Omental fat pad (tissue), 4 donors: ENCODE measurements at places on chromosomes 4 and X. TPM values are rescaled to one million over a fixed set of nuclear protein-coding genes. Genes with fewer than 3 reads are reported as not detected.

- DNase-seq, result no peak
Measured at GRCh38 chr4:103449296-103450023, 251.3 kb upstream of the CENPE start.

Gene TRIM2
- total RNA-seq, result 14.8 TPM

GRCh38 chrX:48003367-48003757, 427 bp downstream of the ZNF182 start:
- no peak for DNase-seq

GRCh38 chr4:141459020-141459419, 177.4 kb upstream of the IL15 start:
- DNase-seq, result no peak

Gene PASD1
- total RNA-seq, result not detected

Gene DIAPH2
- 43.5 TPM for total RNA-seq

Gene MAGEC2
- total RNA-seq, result not detected

Gene HAND2
- 4.2 TPM for total RNA-seq

DNA sequence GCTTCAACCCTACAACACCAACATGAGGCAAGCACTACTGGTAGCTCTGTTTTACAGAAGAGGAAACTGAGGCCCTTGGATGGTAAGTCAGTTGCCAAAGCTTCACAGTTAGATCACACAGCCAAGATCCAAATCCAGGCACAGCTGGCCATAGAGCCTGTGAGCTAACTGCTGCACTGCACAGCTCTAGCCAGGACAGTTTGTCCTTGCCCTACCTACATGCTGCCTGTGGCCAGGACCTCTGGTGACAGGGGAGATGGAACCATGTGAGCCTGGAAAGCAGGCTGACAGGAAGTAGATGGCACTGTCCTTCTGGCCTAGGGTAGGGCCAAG, 257.8 kb downstream of the FBXW7 start:
- no peak for DNase-seq

DNA sequence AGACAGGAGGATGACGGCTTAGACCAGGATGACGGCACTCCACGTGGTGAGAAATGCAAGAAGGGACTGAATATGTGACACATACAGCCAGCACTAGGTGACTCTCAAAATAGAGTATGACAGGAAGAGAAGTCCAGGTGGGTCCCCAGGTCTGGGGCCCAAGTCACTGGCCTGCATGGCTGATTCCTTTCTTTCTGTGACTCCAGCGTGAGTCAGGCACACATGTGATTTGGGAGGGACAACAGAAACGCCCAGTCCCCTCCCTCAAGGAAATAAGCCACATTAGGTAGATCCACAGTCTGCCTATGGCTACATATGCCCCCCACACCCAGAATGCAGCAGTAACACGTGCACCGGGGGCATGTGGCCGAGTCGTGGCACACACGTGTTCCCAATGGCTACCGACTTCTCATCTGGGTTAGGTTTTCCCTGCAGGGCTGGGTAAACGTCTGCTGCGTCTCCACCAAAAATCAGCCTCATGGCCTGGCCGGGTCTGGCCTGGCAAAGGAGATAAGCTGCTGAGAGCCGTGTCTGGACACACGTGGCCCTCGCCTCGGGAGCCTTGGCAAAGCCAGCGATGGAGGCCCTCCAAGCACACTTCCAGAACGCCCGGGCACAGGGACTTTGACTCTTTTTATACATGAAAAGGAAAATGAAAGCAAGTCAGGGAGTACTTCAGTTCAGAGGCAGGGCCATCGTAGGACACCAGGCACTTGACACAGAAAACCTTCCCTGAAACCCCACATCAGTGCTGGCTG, 19.3 kb downstream of the SEL1L3 start:
- no peak for DNase-seq

Gene TMEM47
- total RNA-seq, result 24.4 TPM

DNA sequence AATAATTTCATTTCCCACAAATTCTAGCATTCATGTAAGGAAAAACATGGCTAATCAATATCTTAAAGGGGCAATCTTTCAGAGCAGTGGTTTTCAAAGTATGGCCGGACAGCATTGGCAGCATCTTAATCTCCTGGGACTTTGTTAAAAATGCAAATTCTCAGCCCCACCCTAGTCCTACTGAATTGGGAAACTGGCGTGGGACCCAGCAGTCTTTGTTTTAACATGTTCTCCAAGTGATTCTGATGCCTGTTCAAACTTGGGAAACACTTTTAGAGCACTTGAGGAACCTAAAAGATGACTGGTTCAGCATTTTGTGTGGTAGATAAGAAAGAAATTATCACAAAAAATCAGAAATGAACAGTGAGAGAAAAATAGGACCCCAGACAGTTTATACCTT, 65.7 kb downstream of the ZFX start:
- DNase-seq, result no peak

- DNase-seq, result no peak
Measured at GRCh38 chr4:101123231-101123630, 224.1 kb downstream of the PPP3CA start.

GRCh38 chr4:128483816-128484215, 196.2 kb upstream of the PGRMC2 start:
- DNase-seq, result no peak

DNA sequence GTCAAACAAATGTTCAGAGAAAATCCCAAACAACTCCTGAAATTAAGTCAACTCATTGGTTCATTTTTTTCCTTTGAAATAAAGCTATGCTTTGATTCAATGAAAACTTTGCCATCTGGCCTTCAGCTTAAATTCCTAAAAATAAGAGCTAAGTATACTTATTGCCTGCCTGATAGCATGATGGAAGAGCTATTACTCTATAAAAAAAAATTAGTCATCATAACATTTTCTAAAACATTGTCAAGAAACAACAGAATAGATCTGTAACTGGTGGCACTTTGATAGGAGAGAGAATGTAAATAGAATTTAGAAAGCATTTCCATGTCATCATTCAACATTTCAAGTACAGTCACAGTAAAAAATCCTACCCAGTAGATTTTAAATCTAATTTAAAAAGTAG, 136.6 kb downstream of the CORIN start:
- DNase-seq, result no peak

Gene SCRG1
- 0.36 TPM for total RNA-seq

Gene SPARCL1
- total RNA-seq, result 1,726 TPM

DNA sequence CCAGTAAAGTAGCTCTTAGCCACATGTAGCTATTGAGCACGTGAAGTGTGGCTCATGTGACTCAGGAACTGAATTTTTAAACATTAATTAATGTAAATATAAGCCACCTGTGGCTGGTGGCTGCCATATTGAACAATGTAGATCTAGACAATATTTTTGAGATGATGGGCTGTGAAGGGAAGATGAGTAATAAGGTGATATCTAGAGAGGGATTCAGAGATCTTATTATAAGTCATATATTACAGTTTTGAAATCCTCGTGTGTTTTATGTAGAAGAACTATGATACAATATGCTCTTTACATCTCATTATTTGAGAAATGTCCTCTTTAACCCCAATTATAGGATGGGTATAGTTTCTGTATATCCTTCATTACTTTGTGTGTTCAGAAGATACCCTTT, 5.6 kb downstream of the GAR1 start:
- no peak for DNase-seq

DNA sequence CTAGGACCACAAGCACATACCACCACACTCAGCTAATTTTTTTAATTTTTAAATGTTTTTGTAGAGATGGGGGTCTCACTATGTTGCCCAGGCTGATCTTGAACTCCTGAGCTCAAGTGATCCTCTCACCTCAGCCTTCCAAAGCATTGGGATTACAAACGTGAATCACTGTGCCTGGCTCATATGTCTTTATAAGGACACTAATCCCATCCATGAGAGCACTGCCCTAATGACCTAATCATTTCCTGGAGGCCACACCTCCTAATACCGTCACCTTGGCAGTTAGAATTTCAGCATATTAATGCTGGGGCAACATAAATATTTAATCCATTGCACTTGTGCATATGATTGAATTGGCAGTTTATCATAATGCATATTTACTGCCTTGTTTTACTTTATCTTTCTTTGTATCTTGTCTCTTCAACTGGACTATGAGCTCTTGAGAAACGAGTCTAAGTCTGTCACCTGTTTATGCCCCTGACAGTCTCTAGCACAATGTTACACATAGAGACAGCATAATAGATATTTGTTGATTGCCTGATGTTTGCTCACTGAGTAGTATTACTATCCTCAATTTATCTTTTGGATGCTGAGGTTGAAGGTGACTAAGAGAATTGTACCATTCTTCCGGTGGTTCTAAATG, 172.0 kb downstream of the AASDH start:
- DNase-seq, result no peak

DNA sequence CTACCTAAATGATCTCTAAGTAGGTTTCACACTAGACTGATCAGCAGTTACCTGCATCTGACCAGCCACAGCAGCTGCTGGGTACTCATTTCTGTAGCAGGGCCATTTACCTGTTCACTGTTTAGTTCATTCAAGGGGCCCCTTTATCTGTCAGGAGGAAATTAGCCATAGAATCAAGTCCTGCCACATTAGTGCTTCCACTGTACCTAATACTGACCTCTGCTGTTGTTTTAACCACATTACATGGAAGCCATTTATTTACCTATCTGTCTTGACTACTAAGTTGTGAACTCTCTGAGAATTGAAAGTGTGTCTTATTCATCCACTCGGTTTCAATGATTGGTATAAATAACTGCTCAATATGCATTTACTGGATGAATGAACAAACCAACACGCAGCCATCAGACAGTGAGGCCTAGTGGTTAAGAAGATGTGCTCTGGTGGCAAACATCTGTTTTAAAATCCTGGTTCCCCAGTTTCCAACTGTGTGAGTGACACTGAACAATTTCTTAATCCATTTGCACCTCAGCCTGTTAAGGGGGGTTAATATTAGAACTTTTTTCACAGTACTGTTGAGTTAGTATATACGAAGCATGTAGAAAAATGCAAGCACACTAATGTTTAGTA, 30.0 kb upstream of the ANXA5 start:
- no peak for DNase-seq

Gene AMBN
- total RNA-seq, result not detected

DNA sequence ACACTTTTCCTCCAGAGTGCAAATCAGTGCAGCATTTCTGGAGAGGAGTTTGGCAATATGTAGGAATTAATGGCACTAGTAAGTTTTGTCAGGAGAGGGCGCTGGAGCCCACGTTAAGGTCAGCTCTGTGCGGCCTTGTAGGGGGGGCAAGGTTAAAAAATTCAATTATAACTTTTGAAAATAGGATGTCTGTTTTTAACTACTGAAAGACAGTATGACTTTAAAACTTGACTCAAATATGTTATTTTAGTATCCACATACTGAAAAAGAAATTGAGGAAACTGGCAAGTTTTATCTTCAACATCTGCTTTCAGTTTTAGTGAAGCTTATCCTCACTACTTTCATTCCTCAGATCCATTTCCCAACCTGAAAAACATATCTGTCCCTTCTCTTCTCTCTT, 30.9 kb upstream of the HSD17B13 start:
- no peak for DNase-seq
